ENCODE measurements at places on chromosomes 5 and 9. TPM values are rescaled to one million over a fixed set of nuclear protein-coding genes. Genes with fewer than 3 reads are reported as not detected.
A peak's percentile ranks its signal among the peaks of the same experiment; 100 is the strongest.

The GBGT1 gene
- 3.0 TPM for total RNA-seq

DNA sequence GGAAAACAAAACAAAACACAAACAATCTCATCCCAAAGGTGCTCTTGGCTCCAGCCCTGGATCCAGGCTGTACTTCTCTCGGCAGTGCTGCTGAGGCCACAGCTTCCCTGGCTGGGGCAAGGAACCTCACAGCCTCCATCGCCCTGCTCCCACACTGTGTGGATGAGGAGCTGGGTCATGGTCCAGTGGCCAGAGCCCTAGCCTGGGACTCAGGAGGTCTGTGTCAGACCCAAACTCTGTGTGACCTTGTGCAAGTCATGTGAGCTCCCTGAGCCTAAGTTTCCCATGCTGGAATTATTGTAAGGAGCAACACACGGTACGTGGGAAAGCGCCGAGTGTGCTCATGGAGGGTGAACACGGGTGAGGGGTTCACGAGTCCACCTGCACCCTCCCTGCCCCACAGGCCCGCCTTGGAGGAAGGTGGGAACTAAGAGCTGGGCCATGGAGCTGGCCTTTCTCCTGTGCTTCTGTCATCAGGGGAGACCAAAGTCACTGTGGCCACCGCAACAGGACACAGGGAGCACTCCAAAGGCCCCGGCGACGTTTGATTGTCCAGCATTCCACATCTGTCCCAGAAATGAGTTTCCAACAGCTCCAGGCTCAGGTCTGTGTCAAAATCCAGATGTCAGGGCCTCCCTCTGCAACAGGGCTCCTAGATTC is 26.2 kb upstream of the SMU1 start:
- no peak overlapping the region for H3K27ac ChIP-seq
- peaks cover 10% of the 10 kb centered on the region for H3K4me1 ChIP-seq
- no peaks in the 10 kb centered on the region for H3K27me3 ChIP-seq
- no peaks in the 10 kb centered on the region for H3K36me3 ChIP-seq

The CCL27 gene
- total RNA-seq, result 0.67 TPM

The ZBED3 gene
- 1.2 TPM for total RNA-seq

- peaks cover 8% of the 10 kb centered on the region for H3K4me1 ChIP-seq
- H3K27ac ChIP-seq, result no peak overlapping the region
- no peaks in the 10 kb centered on the region for H3K27me3 ChIP-seq
- no peak for DNase-seq
- no peaks in the 10 kb centered on the region for H3K36me3 ChIP-seq
Observed at GRCh38 chr5:172791286-172791685, 20.3 kb upstream of the DUSP1 start.

GRCh38 chr9:80775530-80775929 is 913.8 kb downstream of the TLE1 start:
- H3K36me3 ChIP-seq, result no peaks in the 10 kb centered on the region
- no peak for DNase-seq
- no peaks in the 10 kb centered on the region for H3K4me1 ChIP-seq
- H3K4me3 ChIP-seq, result no peak overlapping the region
- H3K27me3 ChIP-seq, result no peaks in the 10 kb centered on the region

- no peaks in the 10 kb centered on the region for H3K4me1 ChIP-seq
- H3K36me3 ChIP-seq, result no peaks in the 10 kb centered on the region
- no peak overlapping the region for H3K4me3 ChIP-seq
Observed at GRCh38 chr5:108168915-108169314, 213.0 kb downstream of the FBXL17 start.

DNA sequence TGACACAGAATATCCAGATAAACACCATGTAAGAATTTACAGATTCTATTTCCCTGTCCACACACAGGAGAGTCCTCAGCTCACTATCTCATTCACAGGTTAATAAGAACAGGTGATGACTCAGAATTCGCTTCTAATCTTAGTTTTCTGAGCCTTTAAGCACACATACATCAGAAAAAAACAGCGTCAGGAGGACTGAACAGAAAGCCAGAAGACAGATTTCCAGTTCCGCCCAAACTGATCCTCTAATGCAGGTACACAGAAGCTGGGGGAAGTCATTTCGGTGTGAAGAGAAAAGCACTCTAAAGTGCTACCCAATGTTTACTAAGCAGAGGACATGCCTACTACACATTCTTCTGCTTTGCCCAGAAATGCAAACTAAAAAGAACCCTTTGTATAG is 1.6 kb downstream of the CEMIP2 start:
- DNase-seq, result no peak
- H3K27me3 ChIP-seq, result peaks cover 14% of the 10 kb centered on the region
- peaks cover 42% of the 10 kb centered on the region for H3K4me1 ChIP-seq
- peak overlapping the region; percentile 98 for H3K27ac ChIP-seq

- H3K27me3 ChIP-seq, result no peaks in the 10 kb centered on the region
- no peaks in the 10 kb centered on the region for H3K4me1 ChIP-seq
- no peaks in the 10 kb centered on the region for H3K36me3 ChIP-seq
- H3K4me3 ChIP-seq, result no peak overlapping the region
Observed at GRCh38 chr5:7186818-7187217, 209.1 kb upstream of the ADCY2 start.

The PCDHGB3 gene
- total RNA-seq, result 0.74 TPM

The GRPEL2 gene
- total RNA-seq, result 42.5 TPM

The PCDHB7 gene
- 0.21 TPM for total RNA-seq

The SH3PXD2B gene
- total RNA-seq, result 46.3 TPM

GRCh38 chr5:14946815-14947620 is 75.4 kb upstream of the ANKH start:
- H3K36me3 ChIP-seq, result no peaks in the 10 kb centered on the region
- no peak overlapping the region for H3K27ac ChIP-seq
- H3K4me3 ChIP-seq, result no peak overlapping the region
- peaks cover 5% of the 10 kb centered on the region for H3K4me1 ChIP-seq
- no peaks in the 10 kb centered on the region for H3K27me3 ChIP-seq
- DNase-seq, result peak; percentile 28

- H3K4me1 ChIP-seq, result peaks cover 5% of the 10 kb centered on the region
- H3K27me3 ChIP-seq, result no peaks in the 10 kb centered on the region
- H3K4me3 ChIP-seq, result no peak overlapping the region
Observed at GRCh38 chr5:101897914-101898313, 398.2 kb downstream of the SLCO4C1 start.

DNA sequence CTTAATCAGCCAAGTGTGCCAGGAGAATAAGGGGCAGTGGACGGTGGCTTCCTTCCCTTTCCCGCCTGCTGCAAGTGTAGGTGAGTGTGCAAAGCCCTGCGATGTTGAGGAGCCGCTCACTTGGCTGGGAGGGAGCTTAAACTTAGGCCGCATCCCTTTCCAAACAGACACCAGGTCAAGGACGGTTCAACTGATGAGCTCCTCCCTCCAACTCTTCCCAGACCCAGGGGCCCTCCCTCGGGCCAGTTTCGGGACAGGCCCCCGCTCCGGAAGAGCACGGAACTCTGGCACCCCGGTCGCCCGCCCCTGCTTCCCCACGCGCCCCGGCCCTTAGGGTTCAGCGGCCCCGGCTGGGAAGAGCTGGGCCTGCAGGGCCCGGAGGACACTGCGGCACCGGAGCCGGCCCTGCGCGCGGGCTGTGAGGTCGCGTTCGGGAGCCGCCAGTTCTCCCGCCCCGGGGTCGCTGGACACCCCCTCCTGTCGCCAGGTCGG is 481 bp downstream of the MRPL36 start:
- H3K36me3 ChIP-seq, result no peaks in the 10 kb centered on the region
- no peak overlapping the region for H3K27ac ChIP-seq
- H3K4me1 ChIP-seq, result peaks cover 11% of the 10 kb centered on the region
- DNase-seq, result peak; percentile 63
- H3K4me3 ChIP-seq, result peak overlapping the region; percentile 95
- no peaks in the 10 kb centered on the region for H3K27me3 ChIP-seq

The SLC36A2 gene
- total RNA-seq, result not detected

- H3K36me3 ChIP-seq, result no peaks in the 10 kb centered on the region
- H3K4me1 ChIP-seq, result no peaks in the 10 kb centered on the region
- H3K27me3 ChIP-seq, result no peaks in the 10 kb centered on the region
- no peak overlapping the region for H3K27ac ChIP-seq
- no peak for DNase-seq
Observed at GRCh38 chr9:77598524-77598923, 49.6 kb downstream of the GNA14 start.

The ZDHHC21 gene
- total RNA-seq, result 14.4 TPM

- H3K27me3 ChIP-seq, result no peaks in the 10 kb centered on the region
- H3K27ac ChIP-seq, result no peak overlapping the region
- DNase-seq, result no peak
- H3K4me3 ChIP-seq, result no peak overlapping the region
- no peaks in the 10 kb centered on the region for H3K4me1 ChIP-seq
Observed at GRCh38 chr9:15972760-15973159, 419.9 kb downstream of the CCDC171 start.

DNA sequence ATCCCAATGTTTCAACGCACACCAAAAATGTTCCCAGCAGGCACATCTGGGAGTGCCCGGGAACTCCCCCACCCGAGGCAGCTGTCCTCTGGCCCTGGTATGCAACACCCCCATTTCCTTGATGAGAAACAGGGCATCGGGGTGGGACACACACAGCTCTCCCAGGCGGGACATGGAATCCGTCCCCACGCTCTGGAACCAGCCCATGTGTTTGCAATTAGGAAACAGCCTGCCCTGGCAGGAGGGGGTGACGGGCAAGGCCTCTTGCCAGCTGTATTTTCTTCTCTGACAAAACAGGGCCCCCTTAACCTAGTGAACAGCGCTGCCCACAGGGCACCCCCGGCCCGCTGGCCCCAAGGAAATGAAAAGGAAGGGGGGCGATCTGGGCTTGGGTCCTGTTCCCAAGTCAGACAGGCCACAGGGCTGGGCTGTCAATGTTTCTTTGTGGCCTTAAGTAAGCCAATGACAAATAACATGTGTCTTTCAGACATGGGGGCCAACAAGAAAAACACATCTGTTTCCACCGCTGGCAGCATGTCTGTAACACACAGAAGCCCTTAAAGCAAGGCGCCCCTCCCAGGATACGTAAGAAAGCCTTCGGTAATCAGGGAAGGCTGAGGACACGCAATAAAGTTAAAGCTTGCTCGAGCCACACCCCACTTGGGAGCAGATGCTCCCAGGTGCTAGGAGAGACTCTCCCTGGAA is 125.3 kb downstream of the ROR2 start:
- H3K27me3 ChIP-seq, result no peaks in the 10 kb centered on the region
- H3K4me1 ChIP-seq, result no peaks in the 10 kb centered on the region
- no peak overlapping the region for H3K4me3 ChIP-seq
- H3K36me3 ChIP-seq, result no peaks in the 10 kb centered on the region
- no peak overlapping the region for H3K27ac ChIP-seq

- H3K27me3 ChIP-seq, result no peaks in the 10 kb centered on the region
- H3K4me1 ChIP-seq, result no peaks in the 10 kb centered on the region
- no peaks in the 10 kb centered on the region for H3K36me3 ChIP-seq
- peak; percentile 61 for DNase-seq
- H3K4me3 ChIP-seq, result no peak overlapping the region
Observed at GRCh38 chr5:115098041-115098702, 71.5 kb downstream of the TRIM36 start.

- no peaks in the 10 kb centered on the region for H3K27me3 ChIP-seq
- no peaks in the 10 kb centered on the region for H3K36me3 ChIP-seq
- no peak overlapping the region for H3K4me3 ChIP-seq
- no peak overlapping the region for H3K27ac ChIP-seq
- peaks cover 3% of the 10 kb centered on the region for H3K4me1 ChIP-seq
- DNase-seq, result no peak
Observed at GRCh38 chr9:110371411-110372007, 33.8 kb upstream of the TXNDC8 start.

The SPATA31E1 gene
- not detected for total RNA-seq

The GIN1 gene
- total RNA-seq, result 42.0 TPM

GRCh38 chr5:14449052-14449661 is 132.4 kb upstream of the OTULINL start:
- no peaks in the 10 kb centered on the region for H3K36me3 ChIP-seq
- peaks cover 31% of the 10 kb centered on the region for H3K4me1 ChIP-seq
- H3K27me3 ChIP-seq, result no peaks in the 10 kb centered on the region
- DNase-seq, result no peak
- H3K4me3 ChIP-seq, result no peak overlapping the region

GRCh38 chr5:61802456-61802855 is 470.4 kb downstream of the ZSWIM6 start:
- no peaks in the 10 kb centered on the region for H3K27me3 ChIP-seq
- H3K4me1 ChIP-seq, result no peaks in the 10 kb centered on the region
- DNase-seq, result no peak
- H3K36me3 ChIP-seq, result peaks cover 4% of the 10 kb centered on the region

DNA sequence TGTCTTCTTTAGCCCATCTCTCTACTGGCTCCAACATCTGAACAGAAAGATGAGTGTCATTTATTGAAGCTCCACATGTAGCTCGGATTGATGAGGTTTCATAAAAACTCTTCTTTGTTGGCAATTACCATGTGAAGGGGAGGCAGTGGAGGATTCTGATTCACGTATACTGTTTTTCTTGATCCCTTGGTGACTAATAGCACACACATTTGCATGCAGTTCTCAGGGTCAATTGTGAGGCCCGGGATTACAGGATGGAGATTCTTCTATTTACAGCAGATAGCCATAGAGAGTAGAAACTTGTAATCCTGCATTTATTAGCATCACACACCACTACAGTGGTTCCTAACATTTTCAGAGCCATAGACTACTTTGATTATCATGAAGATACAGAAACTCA is 133.2 kb upstream of the MARCHF11 start:
- no peak overlapping the region for H3K27ac ChIP-seq
- no peaks in the 10 kb centered on the region for H3K4me1 ChIP-seq
- H3K36me3 ChIP-seq, result no peaks in the 10 kb centered on the region
- no peak overlapping the region for H3K4me3 ChIP-seq

DNA sequence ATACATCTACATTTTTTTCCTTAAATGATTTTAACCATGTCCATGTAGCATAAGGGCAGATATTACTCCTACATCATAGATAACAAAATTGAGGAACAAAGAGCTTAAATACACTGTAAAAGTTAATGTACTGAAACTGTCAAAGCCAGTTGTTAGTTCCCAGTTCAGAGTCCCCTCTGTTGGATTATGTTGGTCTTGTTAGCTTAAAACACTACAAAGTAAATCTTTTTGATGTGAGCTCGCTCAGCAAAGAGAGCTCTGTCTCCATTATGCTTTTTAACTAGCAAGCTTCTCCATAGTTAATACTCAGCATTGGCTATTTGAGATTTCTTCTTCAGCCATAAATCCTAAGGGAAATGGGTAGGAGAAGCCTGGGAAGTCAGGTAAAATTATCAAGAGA is 149.1 kb downstream of the ADAMTS6 start:
- peak; percentile 3 for DNase-seq
- H3K36me3 ChIP-seq, result no peaks in the 10 kb centered on the region
- no peaks in the 10 kb centered on the region for H3K4me1 ChIP-seq
- H3K27ac ChIP-seq, result no peak overlapping the region
- no peaks in the 10 kb centered on the region for H3K27me3 ChIP-seq

GRCh38 chr5:156174225-156174624 is 152.7 kb upstream of the SGCD start:
- no peak overlapping the region for H3K27ac ChIP-seq
- H3K4me3 ChIP-seq, result no peak overlapping the region
- no peaks in the 10 kb centered on the region for H3K27me3 ChIP-seq
- no peaks in the 10 kb centered on the region for H3K4me1 ChIP-seq
- no peaks in the 10 kb centered on the region for H3K36me3 ChIP-seq

GRCh38 chr5:63923914-63924313 is 38.3 kb downstream of the HTR1A start:
- H3K27ac ChIP-seq, result no peak overlapping the region
- H3K36me3 ChIP-seq, result no peaks in the 10 kb centered on the region
- H3K27me3 ChIP-seq, result no peaks in the 10 kb centered on the region
- H3K4me3 ChIP-seq, result no peak overlapping the region

All from neural progenitor cell (in vitro differentiated cells).